ENCODE measurements at places on chromosomes 4 and X.
A peak's percentile ranks its signal among the peaks of the same experiment; 100 is the strongest.

- peak; percentile 83 for DNase-seq
Observed at GRCh38 chr4:17013382-17014006, 115.0 kb upstream of the LDB2 start.

DNA sequence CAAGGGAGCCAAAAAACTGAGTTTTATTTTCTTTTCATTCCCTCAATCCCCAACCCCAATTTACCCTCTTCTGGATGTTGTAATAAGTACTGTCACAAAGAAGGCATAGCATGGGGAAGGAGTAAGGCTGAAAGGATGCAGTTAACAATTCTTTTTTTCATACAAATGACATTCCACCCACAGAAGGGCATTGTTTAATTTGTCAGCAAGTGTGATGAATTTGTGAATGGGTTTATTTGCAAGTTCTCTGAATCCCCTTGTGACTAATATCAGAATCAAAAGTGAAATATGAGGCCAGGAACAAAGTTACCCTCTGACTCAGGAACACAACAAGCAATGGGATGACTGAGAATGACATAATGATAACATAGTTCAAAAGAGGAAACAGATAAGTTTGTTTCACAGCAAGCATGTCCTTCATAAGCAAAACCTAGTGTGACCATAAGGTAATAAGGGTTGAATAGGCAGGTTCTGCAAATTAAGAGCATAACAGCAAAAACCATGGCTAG lies 2.1 kb downstream of the GEMIN8 start:
- DNase-seq = peak; percentile 72

- no peak for DNase-seq
Observed at GRCh38 chr4:48254381-48255071, 15.1 kb downstream of the TEC start.

DNA sequence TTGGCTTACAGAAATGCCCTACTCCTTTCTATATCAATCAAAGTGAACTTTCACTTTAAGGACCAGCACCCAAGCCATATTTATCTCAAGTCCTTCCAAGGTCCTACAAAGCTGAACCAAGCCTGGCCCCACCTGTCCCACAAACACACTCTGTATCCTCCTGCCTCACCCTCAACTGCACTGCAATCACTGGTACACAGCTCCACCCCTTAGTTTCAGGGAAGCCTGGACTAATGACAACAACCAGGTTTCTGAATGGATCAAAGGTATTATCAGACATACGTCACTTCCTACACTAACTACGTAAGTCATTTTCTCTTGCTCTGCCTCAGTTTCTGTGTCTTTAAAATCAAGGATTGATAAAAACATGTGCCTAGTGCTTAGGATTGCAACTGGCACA lies 205.6 kb upstream of the HS3ST1 start:
- DNase-seq = no peak

- DNase-seq = peak; percentile 60
Observed at GRCh38 chrX:21479695-21480270, 105.6 kb downstream of the CNKSR2 start.

DNA sequence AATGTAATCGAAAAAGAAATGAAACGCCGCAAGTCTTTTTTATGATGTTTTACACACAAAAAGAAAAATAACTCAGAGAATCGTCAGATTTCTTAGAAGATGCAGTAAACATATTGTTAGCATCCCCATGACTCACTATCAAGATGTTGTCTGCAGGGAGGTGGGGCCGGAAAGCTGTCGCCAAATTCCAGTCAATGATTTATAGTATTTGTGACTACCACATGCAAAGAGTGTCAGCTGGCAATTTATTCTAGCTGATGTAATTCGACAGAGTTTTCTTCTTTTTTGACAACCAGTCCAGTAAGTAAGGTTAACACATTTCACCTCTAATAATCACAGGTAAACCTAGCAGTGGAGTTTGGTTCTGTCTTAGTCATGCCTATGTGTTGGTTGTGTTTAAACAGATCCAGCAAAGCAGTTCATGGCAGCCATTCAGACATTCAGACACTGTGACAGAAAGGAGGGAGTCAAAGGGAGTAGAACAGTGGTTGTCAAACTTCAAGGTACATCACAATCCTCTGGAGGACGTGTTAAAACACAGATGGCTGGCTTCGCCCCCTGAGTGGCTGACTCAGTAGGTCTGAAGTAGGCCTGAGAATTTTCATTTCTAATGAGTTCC lies 19.8 kb upstream of the PPP1R2C start:
- DNase-seq = no peak

- peak; percentile 28 for DNase-seq
Observed at GRCh38 chr4:17762726-17763125, 18.7 kb downstream of the FAM184B start.

DNA sequence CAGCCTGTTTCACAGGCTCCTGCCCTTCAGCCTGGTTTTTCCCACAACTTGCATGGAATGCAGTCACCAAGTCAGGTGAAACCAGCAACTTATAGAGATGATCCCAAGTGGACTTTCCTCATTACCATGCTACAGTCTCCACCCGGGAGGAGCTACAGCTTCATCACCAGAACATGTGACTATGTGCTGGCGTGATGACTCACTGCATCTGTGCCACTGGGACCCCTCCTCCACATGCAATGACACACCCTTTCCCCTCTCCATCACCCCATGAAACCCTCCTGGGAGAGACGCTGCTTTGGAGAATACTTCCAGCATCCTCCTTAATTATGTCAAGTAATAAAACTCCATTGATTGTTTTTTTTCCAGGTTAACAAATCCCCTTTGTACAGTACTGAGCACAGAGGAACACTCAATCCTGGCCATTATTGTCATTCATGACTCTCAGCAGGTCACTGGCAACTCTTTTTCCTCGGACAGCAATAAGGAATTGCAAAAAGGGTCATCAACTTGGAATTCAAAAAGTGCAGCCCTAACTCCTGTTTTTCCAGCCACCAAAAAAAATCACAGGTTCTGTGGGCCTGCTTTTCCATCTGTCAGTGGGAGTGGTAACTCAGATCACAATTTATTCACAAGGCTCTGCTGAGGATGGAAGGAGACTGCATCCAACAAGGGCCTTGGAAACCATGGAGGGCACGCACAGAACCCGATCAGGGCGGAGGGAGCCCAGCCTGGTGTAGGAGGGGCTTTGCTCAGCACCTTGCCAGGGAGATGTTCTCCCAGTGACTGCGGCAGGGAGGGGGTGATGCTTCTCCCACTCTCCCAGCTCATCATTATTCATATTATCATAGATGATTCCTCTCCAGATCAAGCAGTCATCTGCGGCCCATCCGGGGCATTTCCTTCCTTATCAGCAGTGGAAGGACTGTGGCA lies 17.4 kb downstream of the QDPR start:
- peak; percentile 69 for DNase-seq

- no peak for DNase-seq
Observed at GRCh38 chr4:186201010-186201409, 9.6 kb downstream of the CYP4V2 start.

GRCh38 chr4:70681704-70682103 lies 6.6 kb upstream of the UTP3 start:
- no peak for DNase-seq

GRCh38 chr4:85929961-85930665 lies 429.7 kb downstream of the MAPK10 start:
- DNase-seq = peak; percentile 32

Data from dermis blood vessel endothelial cell (primary cell).